ENCODE measurements at places on chromosomes 4 and X.

- no peak for DNase-seq
Observed at GRCh38 chrX:64204252-64204651, 1.3 kb downstream of the AMER1 start.

DNA sequence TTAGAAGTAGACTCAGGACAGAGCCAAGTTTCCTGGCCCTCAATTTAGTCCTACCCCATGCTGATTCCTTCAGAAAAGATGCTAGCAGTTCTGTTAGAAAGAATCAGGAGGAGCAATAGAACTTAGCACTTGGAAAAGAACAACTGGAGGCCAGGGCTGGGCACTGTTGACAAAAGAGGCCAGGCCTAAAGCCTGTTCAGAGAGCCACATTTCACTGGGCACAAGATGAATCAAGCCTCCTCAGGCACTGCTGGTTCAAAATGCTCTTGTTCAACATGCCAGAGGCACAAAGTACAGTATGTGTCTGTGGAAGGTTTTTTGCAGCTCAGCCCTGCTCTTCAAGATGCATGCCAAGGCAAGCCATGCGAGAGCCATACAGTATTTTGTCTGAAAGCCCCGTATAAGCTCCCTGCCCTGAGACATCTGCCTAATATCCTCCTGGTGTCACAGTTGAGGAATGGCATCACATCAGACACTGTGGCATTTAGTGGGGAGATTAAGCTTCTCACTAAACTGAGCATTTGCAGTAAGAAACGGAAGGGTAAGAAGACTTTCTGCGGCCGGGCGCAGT lies 53.7 kb downstream of the RASL11B start:
- no peak for DNase-seq

GRCh38 chr4:24551492-24552289 lies 32.7 kb downstream of the DHX15 start:
- no peak for DNase-seq

GRCh38 chrX:17984415-17984814 lies 123.3 kb upstream of the RAI2 start:
- no peak for DNase-seq

- no peak for DNase-seq
Observed at GRCh38 chr4:108628411-108628810, 8.0 kb downstream of the RPL34 start.

Data from activated CD8-positive, alpha-beta memory T cell treated with anti-CD3 and anti-CD28 coated beads for 1 hour (primary cell).